ENCODE measurements at places on chromosomes 1 and 21. TPM values are rescaled to one million over a fixed set of nuclear protein-coding genes. Genes with fewer than 3 reads are reported as not detected.

FAM229A gene
- 1.3 TPM for total RNA-seq

- no peak for DNase-seq
Measured at GRCh38 chr21:46374761-46375389, 50.9 kb downstream of the PCNT start.

DNA sequence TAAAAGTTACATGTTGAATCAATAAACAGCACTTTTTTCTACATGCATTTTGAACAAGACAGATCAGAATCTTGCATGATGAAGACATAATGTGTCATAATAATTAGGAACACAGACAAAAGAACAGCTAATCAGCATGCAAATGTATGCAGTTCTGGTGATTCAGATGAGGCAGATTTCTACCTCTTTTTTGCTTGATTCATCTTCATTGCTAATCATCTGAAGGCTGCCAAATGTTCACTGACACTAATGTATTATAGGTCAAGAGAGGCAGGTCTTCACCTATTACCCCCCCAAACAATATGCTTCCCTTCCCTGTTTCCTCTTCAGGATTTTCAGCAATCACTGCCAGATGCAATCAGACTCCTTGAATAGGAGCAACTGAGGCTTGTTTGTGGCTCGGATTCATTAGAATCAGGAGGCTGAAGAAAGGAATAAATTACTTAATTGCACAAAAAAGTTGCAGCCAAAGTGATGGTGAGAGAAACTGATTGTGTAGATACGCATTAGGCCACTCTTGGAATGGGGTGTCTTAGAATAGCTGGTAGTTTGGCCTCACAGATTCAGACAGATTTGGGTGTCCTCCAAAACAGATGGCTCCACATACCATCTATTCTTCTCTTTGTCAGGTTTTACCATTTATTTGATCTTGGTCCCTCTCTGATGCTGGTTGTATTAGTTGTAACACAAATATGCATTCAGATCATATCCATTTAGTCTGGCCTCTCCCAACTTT lies 275.4 kb downstream of the RPS6KC1 start:
- no peak for DNase-seq

DNA sequence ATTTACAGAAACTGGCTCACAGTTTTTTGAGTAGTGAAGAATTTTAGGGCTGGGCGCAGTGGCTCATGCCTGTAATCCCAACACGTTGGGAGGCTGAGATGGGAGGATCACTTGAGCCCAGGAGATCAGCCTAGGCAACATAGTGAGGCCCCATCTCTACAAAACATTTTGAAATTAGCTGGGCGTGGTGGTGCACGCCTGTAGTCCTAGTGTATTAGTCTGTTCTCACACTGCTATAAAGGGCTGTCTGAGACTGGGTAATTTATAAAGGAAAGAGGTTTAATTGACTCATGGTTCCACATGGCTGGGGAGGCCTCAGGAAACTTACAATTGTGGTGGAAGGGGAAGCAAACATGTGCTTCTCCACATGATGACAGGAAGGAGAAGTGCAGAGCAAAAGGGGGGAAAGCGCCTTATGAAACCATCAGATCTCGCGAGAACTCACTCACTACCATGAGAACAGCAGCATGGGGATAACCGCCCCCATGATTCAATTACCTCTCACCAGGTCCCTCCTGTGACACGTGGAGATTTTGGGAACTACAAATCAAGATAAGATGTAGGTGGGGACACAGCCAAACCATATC lies 24.4 kb upstream of the DYRK1A start:
- DNase-seq: no peak

- DNase-seq: no peak
Measured at GRCh38 chr1:24748191-24749121, 3.2 kb downstream of the CLIC4 start.

All from esophagus muscularis mucosa (tissue), 4 donors.